Activated CD8-positive, alpha-beta memory T cell treated with anti-CD3 and anti-CD28 coated beads for 24 hours (primary cell): ENCODE measurements at places on chromosomes 12 and 14.
A peak's percentile ranks its signal among the peaks of the same experiment; 100 is the strongest.

DNA sequence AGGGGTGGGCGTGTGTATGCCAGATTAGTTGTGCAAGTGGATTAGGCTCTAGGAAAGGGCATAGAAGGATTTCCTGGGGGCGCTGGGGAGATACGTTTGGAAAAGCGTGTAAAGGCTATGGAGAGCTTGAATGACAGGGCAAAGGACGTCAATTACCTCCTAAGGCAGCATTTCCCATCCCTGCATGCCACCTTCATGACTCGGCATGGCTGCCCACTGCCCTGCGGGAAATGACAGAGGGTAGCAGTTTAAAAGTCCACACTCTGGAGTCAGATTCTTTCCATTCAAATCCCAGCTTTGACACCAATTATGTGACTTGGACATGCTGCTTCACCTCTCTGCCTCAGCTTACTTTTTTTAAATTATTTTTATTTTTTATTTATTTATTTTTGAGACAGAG is 14.8 kb upstream of the TMEM229B start:
- no peak for DNase-seq

- peak; percentile 64 for DNase-seq
Observed at GRCh38 chr14:21300892-21301291, 21.0 kb downstream of the RPGRIP1 start.

GRCh38 chr14:102525219-102525928 is 15.8 kb upstream of the ANKRD9 start:
- no peak for DNase-seq

GRCh38 chr12:106109168-106109910 is 29.4 kb downstream of the NUAK1 start:
- no peak for DNase-seq

GRCh38 chr12:125983784-125984500 is 918.7 kb downstream of the AACS start:
- no peak for DNase-seq

DNA sequence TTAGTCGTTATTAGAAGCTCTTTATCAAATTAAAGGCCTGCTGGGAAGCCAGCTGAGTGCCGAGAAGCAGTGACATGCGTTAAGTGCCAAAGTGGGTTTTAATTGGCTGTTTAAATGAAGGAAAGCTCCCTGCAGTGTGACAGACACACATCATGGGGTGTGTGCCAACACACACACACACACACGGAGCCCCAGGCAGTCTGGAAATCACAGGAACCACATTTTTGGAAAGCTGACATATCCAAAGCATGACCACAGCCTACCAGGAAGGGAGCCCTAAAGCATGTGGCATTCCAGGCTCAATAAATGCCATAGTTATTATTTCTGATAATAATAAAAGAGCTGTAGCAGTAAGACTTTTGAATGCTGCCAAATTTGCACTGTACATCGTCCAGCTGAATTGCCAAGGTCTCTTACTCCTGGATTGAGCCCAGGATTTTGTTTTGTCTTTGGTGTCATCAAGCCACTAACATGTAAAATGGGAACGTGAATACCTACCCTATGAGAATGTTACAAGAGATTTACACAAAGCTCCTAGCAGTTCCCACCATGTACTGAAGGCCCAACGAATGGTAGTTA is 135.1 kb downstream of the TMEM30B start:
- no peak for DNase-seq
